ENCODE measurements at places on chromosomes 2 and 18.

GRCh38 chr18:35005963-35006577 lies 35.1 kb upstream of the MAPRE2 start:
- DNase-seq: no peak

- no peak for DNase-seq
Observed at GRCh38 chr2:113089916-113090315, 22.1 kb downstream of the IL1F10 start.

- DNase-seq: no peak
Observed at GRCh38 chr2:72118386-72118785, 29.3 kb downstream of the CYP26B1 start.

GRCh38 chr2:118084491-118085089 lies 3.7 kb upstream of the INSIG2 start:
- no peak for DNase-seq

DNA sequence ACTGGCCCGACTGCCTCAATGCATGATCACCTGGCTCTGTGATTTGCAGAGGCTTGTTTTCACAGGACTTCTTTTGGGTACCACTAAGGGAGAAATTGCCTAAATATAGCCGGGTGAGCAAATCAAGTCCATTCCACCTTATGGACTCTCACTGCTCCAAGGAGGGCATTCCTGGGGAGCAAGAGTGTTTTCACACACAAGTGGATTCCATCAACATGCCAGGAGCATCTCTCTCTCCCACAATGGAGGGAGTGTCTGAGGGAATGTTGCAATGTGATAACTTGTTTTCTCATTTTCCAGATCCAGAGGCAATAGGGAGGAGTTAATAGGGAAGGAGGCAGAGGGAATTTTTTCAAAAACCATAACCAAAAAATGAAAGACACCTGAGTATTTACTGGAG lies 250.7 kb downstream of the SATB2 start:
- no peak for DNase-seq

GRCh38 chr2:176979981-176980710 lies 232.4 kb upstream of the HNRNPA3 start:
- DNase-seq: no peak

DNA sequence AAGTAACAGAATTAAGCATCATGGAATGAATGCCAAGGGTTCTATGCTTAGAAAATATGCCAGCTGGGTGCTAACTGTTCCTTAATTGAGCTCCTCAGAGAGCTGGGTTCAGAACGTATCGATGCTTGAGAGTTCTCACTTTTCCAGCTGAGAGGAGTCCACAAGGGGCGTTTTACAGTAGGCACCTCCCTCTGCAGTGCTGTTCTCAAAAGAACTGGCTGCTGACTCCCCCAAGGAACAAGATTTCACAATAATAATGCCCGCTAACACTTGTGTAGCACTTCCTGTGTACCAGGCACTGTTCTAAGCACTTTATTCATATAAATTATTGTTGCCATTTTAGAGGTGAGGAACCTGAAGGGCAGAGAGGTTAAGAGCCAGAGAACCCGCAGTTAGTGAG lies 18.1 kb upstream of the TMEM237 start:
- no peak for DNase-seq

- no peak for DNase-seq
Observed at GRCh38 chr2:149765003-149765402, 177.4 kb upstream of the MMADHC start.

DNA sequence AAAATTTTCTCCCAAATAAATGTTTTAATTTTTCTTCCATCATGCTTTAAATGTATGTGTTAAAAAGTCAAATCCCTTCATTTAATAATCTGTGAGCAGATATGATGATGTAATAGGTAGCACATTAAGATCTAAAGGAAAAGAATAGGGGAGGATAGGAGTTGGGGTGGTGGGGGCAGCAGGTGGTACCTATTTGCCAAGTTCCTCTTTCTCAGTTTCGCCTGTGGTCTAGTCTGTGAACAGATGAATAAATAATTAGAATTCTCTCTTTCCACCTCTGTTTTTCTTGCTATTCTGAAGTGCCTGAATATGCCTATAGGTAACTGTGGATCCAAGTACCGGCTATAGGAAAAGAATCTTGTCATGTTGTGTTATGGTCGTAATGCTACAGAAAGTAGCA lies 152.5 kb downstream of the NRXN1 start:
- DNase-seq: no peak

DNA sequence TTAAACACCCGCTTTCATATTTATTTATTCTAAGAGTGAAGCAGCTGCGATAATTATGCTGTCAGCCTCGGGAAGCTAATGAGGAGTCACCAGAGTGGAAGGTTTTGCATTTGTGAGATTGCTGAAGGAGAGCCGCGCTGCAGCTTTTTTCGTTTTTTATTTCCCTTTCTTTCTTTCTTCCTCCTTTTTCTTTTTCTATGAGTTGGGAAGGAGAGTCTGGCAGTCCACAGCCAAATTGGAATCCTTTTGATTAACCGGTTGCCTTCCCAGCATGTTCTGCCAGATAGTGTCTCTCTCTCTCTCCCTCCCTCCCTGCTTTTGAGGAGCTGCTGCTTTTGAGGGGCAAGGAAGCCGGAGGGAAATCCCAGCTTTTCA lies 82.1 kb downstream of the CDK15 start:
- no peak for DNase-seq

- no peak for DNase-seq
Observed at GRCh38 chr2:5172923-5173322, 519.3 kb upstream of the SOX11 start.

DNA sequence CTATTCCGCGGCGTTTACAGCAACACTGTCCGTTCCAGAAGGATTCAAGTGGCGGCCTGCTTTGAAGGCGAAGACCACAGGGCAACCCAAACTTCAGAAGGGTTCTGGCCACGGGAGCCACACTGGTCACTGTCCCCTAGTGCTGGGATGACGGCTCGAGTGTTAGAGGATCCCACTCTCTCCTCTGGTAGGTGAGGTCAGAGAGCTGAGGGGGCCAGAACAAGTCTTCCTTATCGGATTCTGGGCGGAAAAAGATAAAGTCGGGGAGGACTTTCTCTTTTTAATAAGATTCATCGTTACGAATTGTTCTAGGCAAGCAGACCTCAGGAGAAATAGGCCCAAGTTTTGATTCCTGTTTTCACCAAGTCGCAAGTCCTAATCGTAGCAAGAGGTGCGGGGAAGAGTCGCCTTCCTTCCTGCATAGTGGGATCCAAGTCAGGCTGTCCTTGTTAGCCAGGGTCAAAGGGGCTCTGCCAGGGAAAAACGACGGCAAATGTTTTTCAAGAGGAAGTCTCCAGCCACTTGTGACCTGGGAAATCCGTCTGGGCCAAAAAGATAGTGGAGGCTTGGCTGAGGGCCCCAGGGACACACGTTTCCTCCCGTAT lies 864 bp upstream of the MYL12A start:
- no peak for DNase-seq

DNA sequence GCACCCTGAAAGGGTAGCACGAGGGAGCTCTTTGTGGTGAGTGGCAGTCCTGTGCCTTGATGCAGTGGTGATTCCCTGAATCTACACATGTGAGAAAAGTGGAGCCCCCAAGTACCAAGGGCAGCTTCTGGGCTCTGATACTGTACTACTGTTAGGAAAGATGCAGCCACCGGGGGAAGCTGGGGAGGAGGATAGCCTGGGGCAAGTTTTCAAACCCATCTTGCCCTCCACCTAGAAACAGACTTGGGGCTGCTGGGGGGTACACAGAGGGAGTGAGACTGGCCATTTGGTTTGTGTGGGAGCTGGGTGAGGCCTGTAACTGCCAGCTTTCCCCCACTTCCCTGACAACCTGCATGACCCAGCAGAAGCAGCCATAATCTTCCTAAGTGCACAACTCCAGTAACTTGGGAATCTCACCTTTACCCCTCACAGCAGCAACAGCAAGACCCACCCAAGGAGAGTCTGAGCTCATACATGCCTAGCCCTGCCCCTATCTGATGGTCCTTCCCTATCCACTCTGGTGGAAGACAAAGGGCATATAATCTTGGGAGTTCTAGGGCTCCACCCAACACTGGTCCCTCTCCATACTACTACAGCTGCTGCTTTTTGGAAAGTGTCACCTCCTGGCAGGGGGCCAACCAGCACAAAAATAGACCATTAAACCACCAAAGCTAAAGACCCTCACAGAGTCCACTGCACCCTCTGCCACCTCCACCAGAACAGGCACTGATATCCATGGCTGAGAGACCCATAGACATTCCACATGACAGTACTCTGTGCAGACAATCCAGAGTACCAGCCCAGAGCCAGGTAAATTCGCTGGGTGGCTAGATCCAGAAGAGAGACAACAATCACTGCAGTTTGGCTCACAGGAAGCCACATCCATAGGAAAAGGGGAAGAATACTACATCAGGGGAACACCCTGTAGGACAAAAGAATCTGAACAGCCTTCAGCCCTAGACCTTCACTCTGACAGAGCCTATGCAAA lies 8.2 kb downstream of the MALL start:
- DNase-seq: no peak

DNA sequence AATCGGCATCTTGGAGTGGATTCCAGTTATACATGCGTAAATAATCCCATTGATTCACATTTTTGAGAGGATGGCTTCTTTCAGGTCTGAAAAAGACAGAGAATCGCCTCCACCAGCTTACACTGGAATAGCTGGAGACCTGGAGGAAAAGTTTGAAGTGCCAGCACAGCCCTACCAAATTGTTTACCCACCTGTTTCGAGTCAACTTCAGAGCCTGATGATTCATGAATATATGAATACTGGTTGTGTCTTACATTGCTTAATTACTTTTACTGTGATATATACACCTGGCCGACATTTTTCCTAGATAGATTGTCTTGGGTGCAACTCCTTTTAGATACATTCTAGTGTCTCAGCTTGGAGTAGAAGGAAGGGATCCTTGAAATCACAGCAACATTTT lies 335 bp upstream of the NCKAP5 start:
- DNase-seq: no peak

GRCh38 chr18:79508565-79509535 lies 113.1 kb downstream of the NFATC1 start:
- DNase-seq: peak; percentile 61

- DNase-seq: no peak
Observed at GRCh38 chr2:111165084-111165483, 44.4 kb downstream of the BCL2L11 start.

DNA sequence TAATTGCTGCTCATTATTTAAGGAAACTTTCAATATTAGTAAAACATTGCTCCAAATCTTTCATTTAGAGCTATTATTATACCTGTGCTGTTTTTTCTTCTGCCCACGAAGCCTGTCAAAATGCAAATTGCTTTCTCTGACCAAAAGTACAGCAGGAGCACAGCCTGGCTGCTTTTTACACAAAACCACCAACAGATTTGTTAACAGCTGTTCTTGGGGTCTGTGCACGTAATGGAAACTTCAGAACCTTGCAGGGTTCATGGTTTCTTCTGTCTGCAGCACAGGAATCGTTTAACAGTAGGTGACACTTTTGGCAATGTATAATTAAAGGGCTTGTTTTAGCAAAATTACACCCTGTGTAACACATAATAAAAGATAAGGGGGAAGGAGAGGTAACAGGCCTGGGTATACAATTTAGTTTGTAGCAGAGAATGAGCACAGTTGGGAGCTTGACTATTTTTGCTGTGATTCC lies 447.3 kb downstream of the KCNJ3 start:
- no peak for DNase-seq

DNA sequence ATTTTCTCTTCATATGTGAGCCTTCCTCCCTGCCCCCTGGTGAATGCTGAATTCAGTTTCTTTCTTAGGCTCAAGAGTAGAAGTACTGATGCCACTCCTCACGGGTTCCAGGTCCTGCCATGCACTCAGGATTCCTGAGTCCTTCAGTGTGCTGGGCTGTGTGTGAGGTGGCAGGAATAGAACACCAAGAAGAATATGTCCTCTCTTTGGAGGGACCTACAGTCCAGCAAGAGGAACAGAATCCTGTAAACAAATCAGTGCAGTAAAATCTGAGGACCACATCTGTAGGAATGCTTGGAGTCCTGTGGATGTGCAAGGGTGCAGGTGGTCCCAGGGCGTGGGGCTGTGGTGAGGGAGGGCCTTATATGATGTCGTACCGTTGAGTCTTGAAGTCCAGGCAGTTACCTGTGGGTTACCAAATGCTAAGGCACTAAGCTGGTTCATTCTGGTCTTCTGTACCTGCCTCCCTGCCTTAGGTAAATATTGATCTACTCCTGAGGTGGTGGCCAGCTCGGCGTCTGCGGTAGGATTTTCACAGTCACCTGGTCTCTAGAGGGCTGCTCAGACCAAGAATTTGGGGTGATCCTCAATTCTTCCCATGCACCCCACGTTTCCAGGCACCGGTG lies 5.5 kb downstream of the ASAP2 start:
- DNase-seq: no peak

DNA sequence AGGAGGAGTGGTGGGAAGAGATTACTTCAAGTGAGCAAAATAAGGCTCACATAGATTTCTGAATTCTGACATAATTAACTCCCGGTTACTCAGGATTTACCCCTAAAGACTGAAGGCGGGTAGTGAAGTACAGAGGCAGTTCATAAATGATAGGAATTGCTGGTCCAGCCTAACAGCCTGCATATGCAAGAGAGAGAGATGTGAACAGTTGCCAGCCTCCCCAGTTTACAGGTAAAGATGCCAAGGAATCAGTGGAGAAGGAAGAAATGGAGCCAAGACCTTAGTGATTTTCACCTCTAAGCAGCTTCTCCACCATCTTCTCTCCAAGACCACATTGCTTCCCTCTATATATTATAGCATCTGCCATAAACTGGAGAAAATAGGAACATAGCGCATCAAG lies 91.8 kb upstream of the THUMPD2 start:
- DNase-seq: no peak

- no peak for DNase-seq
Observed at GRCh38 chr2:88517759-88518201, 65.3 kb upstream of the FOXI3 start.

DNA sequence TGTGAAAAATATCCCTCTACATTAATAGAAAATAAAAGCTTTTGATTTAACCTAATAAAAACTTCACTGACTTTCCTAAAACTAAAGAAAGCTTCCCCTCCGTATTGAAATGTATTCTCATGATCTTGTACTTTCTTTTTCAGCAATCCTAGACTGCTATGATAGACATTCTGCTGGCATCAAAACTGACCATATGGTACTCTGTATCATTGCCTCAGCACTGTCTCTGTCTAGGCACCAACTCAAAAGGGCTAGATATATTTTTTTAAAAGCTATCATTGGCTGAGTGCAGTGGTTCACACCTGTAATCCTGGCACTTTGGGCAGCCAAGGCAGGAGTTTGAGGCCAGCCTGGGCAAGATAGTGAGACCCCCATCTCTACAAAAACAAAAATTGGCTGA lies 32.9 kb downstream of the CDKL4 start:
- no peak for DNase-seq

DNA sequence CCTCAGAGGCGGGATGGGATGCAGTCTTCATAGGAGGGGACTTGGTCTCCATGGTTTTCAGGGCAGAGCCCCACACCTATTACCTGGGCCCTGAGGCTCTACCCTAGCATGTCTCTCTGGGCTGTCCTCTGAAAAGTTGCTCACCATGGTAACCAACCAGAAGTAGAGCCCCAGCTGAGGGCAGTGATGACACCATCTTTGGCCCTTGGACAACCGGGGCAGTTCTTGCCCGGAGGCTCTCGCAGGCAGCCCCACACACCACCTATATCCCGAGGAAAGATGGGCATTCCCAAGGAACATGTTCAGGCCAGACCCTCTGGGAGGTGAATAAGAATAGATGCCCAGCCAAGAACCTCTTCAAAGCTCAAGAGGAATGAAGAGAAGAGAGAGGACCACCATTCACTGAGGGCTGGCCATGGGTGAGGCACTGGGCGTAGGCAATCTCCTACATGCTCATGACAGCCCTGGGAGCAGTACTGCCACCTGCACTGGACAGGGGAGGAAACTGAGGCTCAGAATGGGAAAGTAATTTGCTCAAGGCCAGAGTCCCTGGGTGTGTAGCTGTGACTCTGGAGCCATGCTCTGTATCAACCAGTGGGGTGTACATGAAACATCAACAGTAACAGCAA lies 72.5 kb downstream of the HS1BP3 start:
- peak; percentile 67 for DNase-seq

- no peak for DNase-seq
Observed at GRCh38 chr2:201411421-201411820, 39.8 kb downstream of the TRAK2 start.

All from aorta (tissue), 5 donors.